ENCODE measurements at places on chromosomes 7 and 10.

DNA sequence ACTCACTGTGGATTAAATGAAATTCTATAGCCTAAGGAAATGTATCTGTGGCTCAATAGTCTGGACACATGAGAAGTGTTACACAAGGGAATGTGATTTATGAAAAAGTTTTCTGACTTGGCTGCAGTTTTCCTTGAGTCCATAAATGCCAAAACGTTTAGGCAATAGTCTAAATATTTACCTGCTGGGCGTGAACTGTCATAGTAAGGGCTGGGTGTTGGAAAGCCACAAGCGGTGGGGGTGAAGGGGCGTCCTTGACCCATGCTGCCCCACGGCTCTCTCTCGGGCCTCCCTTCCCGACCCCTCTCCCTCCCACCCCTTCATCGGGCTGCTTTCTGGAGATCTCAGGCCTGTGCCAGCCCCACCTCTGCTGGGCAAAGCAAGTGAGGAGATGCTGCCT is 223.7 kb downstream of the BUB3 start:
- no peak for DNase-seq

GRCh38 chr10:122222638-122223037 is 48.5 kb upstream of the BTBD16 start:
- no peak for DNase-seq

DNA sequence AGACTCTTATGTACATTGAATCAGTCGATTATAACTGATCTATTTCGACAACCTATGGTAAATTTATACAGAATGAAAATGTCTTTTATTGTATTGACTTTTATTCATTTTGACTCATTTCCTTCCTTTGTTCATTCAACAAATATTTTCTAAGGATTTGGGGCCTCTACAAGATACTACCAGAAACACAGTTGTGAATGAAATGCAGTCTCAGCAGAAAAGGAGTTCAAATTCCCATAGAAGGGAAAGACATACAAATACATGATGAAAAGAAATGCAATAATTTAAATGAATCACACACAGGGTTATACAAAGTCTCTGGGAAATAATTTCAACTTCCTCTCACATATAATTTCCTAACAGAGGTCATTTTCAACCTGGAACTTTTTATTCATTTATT is 134.0 kb upstream of the SEMA3A start:
- no peak for DNase-seq

- DNase-seq, result no peak
Observed at GRCh38 chr7:158950914-158951635, 94.7 kb downstream of the DYNC2I1 start.

- DNase-seq, result no peak
Observed at GRCh38 chr7:24730018-24730369, 27.3 kb downstream of the GSDME start.

DNA sequence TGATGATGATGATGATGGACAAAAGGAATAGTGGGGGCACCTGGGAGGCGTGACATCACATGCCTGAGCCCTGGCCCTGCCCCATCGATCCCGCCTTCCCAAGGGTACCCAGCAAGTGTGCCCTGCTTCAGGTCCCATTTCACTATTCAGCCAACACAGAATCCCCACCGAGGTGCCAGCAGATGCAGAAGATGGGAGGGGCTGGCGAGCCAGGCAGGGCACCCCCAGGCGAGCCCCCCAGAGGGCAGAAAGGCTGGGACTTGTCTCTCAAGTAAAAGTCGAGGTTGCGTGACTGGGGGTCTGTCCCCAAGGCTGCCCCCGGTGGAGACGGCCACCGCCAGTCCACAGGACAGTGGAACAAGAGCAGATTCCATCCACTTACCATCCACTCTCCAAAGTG is 57.5 kb downstream of the INSIG1 start:
- DNase-seq, result no peak

- no peak for DNase-seq
Observed at GRCh38 chr10:54708021-54708420, 93.0 kb downstream of the PCDH15 start.

GRCh38 chr7:135247746-135248471 is 14.3 kb downstream of the STRA8 start:
- DNase-seq, result no peak

DNA sequence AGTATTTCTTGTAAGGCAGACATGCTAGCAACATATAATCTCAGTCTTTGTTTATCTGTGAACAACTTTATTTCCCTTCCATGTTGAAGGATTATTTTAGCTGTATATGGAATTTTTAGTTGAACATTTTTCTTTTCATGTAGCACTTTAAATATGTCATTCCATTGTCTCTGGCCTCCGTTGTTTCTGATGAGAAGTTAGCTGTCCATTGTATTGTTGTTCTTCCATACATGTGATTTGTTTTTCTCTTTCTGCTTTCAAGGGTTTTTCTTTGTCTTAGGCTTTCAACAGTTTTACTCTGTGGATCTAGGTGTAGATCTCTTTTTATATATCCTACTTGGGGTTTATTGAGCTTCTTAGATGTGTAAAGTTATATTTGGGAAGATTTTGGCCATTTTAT is 66.3 kb upstream of the COMTD1 start:
- DNase-seq, result no peak

DNA sequence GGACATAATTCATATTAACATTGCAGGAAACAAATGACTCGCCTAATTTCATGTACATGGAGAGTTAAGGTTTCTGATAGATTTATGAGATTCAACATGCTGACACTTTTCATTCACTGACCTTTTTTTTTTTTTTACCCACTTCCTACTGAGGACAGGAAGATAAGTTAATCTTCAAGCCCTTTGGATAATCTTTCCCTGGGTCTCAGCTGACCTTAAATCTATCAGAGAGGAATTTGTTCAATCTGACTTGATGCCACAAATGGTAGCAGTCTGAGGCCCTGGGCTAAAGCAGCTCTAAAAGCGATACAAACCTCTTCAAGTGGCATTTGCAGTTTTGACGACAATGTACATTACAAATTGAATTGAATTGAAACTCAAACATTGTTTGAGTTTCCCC is 493.3 kb upstream of the SORCS1 start:
- no peak for DNase-seq

- no peak for DNase-seq
Observed at GRCh38 chr10:7389346-7389745, 21.5 kb downstream of the SFMBT2 start.

DNA sequence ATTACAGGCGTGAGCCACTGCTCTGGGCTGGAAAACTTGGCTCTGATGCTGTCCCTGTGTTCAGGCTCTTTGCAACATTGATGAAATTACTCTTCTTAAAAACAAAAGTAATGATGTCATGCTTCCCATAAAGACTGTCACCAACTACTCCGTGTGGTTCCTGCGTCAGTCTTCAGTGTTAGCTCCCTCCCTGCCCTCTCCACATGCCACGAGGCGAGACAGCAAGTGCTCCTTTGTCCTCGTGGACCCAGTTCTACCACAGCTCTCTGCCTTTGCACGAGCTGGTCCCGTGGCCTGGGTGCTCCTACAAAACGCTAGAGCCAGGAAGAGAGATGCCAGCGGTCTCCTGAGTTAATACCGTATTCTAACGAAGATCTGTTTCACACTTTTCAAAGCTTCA is 194.5 kb downstream of the SDK1 start:
- DNase-seq, result peak; percentile 12

DNA sequence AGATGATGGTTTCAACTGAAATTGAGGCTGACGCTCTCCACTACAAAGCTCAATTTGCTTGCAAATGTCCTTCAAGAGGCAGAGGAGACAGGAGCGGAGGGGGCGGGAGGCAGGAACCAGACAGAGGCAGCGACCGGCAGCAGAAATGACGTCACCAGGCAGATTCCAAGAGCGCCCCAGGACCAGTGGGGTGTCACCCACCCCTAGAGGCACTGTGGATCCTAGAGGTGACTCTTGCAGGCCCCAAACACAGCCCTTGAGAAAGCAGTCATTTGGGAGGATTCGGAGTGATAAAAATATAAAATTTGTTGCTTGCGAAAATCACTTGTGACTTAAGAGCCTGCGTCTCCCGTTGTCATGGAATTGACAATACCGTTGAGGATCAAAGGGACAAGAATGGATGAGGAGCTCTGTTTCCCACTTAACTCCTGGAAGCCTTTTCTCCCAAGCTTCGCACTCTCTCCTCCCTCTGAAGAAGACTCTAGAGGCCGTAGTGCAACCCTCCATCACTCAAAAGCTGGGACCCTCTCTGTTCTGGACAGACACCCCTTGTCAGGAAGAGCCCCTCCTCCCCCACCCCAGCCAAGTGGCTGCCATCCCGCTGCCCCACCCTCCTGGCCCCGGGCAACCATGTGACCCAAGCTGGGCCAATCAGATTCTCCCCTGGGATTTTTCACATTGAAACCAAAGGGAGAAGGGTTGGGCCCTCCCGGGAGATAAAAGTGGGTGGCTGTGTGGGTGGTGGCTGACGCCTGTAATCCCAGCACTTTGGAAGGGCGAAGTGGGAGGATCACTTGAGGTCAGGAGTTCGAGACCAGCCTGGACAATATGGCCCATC is 16.3 kb upstream of the SLC29A4 start:
- DNase-seq, result no peak

GRCh38 chr7:141220263-141220880 is 146.5 kb downstream of the TMEM178B start:
- DNase-seq, result peak; percentile 77

DNA sequence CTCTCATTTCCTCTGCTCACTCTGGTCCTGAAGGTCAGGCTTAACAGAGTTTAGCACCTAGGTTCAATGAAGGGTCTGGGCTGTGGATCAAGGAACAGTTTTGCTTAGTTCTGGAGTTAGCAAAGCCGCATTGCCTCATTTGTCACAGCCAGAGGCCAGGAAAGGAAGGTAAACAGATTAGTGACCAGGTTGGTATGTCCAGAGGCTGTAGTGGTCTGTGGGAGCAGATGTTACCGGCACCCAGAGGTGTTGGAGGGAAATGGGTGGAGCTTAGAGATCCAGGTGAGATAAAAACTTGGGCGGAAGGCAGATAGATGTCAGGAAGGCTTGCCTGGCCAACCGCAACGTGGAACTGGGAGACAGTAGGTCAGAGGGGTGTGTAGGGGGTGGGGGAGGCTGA is 36.6 kb upstream of the ZMIZ2 start:
- DNase-seq, result peak; percentile 5

- no peak for DNase-seq
Observed at GRCh38 chr10:58237014-58237834, 30.5 kb downstream of the IPMK start.

DNA sequence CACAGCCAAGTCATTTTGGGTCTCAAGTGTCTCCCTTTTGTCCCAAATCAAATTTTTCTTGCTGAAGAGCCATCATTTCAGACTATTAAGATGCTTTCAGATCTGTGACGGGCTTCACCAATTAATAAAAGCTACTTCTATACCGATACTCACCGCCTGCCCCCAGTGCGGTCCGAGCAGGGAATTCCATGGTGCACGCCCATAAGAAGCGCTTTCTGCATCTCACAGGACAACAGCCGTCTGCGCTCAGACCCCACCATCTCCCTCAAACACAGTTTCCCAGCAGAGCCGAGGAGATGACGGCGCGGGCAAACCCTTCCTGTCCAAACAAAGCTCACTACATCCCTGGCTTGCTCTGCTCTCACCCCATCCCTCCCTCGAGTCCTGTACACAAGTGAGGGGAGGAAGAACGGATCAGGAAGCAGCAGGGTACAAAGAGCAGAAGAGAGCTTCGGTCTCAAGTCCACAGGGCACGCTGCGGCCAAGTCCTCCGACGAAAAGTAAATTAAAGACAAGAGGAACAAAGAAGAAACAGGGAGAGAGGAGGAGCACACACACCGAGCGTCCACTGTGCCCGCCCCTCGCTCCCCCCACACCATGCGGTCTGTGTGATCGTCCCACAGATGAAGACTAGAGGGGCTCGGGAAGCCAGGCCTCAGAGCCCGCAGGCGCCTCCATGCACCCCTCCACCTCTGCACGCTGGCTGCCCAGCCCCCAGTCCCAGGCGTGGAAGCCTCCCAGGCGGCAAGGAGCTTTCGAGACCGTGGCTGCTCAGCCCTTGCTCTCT is 121.9 kb downstream of the MAD1L1 start:
- no peak for DNase-seq

GRCh38 chr7:138008588-138009349 is 6.9 kb upstream of the CREB3L2 start:
- DNase-seq, result peak; percentile 71

Measured in HEK293T (cell line).